ENCODE measurements at places on chromosomes 2 and 18.

GRCh38 chr2:42064417-42064942 is 16.7 kb downstream of the PKDCC start:
- DNase-seq = no peak

DNA sequence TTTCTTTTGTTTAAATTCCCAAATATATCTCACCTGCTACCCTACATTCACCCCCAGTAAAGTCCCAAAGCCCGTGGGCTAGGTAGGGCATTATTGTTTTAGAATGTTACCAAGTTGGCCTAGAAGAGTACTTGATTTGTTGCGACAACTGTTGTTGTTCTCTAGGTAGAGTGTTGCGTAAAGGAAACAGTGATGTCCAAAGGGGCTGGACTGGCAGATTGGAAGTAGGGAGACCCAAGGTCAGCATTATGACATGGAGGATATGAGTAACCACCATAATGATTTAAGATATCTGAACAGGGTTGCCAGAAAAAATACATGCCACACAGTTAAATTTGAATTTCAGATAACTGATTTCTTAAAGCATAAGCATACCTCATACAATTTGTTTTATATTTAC is 39.2 kb downstream of the SCN1A start:
- no peak for DNase-seq

DNA sequence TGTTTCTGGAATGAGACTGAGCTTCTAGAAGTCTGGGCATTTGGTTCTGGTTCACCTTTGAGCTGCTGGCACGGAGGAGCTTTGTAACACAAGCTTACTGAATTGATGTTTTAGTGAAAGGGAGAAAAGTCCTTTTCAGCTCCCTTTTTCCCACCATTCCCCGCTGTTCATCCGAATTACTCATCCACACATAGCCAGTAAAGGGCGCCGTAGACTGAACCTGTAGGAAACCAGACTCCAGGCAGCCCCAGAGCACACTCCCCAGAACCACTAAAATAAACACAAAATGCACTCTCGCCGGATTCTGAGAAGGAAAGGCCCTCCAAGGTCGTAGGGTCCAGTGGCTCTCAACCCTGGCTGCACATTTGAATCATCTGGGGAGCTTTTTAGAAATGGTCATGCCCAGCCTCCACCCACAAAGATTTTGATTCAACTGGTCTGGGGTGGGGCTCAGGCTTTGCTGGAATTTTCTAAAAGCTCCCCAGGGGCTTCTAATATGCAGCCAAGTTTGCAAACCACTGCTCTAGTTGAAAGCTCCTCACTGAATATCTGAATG is 29.6 kb downstream of the TCF7L1 start:
- no peak for DNase-seq

DNA sequence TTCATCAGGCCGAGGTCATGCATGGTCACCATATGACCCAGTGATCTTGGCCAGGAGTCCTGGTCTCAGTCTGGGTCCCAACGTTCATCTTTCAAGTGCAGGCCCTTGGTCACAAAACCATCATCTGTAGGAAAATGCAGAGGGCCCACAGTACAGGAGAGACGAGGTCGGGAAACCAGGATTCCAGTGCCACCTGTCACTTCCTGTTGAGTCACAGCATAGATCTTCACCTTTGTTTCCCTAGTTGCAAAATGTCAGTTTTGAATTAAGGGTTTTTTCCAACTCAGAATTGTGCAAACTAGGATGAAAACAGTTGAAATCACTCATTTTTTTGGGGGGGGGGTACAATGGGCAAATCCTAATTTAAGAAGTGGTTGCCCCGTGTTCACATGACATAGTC is 162.2 kb downstream of the INSIG2 start:
- no peak for DNase-seq

GRCh38 chr2:61775956-61776570 is 77.8 kb downstream of the FAM161A start:
- DNase-seq = no peak
